ENCODE measurements at places on chromosomes 11 and 22.

DNA sequence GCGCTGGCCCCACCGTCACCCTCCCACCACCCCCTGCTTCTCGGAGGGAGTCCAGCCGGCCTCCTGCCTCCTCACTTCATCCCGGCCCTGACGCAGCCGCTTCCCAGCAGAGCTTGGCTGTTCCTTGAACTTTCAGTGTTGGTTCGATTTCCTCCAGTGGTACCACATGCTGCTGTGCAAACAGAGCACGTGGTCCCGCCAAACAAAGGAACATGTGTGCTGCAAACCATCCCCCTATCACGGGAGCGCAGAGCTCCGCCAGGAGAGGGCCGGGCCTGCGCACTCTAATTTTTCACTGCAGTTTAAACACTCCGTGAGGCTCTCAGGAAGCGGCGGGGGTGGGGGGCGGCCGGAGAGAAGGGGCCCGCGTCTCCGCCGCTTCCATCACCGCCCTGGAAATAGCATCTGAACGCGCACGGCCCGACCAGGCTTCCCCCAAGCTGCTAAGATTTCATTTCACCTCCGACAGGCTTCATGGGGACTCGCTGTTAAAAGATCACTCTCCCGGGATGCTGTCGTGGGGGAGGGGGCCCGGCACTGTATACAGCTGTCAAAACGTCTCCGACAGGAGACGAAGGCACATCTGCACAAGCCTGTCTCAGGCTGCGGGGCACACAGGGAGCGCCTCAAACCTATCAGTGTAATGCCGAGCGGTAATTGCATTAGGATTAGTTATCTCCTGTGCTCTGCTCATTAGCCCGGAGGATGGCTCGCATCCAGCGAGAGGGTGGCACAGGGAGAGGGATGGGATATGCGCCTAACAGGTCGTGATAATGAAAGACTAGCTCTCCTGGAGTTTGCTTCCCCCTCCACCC is 269.9 kb upstream of the SORL1-AS1 start:
- no peak for DNase-seq

DNA sequence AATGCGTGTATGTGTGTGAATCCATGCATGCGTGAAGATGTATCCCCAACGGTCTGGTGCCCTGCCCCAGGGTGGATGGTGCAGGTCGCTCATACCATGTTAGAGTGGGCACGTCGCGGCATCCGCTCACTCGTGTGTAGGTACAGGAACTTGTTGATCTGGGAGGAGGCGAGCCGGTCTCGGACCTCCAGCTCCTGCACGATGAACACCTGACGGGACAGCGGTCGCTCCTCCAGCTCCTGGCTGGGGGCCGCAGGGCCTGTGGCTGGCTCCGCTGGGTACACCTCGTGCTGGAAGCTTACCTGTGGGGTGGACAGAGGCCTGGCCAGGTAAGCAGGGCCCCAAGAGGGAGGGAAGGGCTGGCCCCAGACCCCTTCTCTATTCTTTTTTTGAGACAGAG is 18.5 kb downstream of the ATG2A start:
- no peak for DNase-seq

- DNase-seq, result no peak
Observed at GRCh38 chr11:32225571-32226285, 134.9 kb downstream of the RCN1 start.

DNA sequence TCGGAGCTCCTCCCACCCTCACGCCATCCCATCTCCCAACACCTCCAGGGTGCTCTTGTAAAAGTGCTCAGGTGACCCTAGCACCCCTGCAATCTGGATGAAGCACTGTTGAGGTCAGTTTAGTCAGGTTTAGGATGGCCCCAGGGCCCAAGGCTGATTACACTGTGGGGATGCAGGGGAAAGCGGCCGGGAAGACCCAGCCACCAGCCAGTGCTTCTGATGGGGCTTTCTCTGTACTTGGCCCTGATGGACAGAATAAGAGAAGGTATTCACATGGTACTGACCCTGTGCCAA is 28.7 kb downstream of the TPBGL start:
- no peak for DNase-seq

DNA sequence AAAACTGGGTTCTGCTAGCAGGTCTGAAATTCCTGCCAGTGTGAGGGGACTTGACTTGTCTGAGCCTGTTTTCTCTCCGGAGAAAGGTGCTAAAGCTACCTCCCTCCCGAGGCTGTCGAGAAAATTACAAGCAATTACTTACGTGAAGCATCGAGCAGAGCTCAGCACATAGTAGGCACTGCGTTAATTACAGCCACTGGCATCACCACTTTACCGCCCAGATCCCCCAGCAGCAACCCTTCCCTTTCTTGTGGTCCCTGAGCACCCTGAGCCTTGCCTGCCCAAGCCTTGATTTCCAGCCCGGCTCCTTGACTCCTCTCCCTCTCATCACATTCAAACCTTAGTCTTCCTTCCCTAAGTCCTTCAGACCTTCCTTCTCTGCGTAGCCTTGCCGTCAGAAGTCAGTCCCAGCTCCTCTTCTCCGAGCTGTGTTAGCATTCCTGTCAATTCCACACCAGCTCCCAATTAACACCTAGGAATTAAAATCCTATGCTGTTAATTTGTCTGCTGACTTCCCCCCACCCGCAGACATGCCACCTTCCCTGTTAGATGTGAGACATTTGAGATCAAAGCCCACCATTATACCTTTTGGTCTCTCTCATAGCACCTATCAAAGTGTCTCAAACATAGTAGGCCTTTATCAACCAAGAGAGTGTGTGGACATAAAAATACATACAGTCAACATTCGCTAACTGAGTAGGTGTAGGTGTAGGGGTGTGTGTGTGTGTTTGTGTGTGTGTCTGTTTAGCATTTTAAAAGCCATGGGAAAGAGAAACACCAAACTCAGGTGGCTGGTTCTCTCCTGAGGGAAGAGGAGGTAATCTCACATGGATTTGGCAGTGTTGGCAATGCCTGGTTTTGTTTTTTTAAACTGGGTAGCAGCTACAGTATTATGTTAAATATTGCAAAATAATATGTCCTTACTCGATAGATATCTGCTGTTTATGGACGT is 2.8 kb upstream of the KCNJ5 start:
- DNase-seq, result no peak

DNA sequence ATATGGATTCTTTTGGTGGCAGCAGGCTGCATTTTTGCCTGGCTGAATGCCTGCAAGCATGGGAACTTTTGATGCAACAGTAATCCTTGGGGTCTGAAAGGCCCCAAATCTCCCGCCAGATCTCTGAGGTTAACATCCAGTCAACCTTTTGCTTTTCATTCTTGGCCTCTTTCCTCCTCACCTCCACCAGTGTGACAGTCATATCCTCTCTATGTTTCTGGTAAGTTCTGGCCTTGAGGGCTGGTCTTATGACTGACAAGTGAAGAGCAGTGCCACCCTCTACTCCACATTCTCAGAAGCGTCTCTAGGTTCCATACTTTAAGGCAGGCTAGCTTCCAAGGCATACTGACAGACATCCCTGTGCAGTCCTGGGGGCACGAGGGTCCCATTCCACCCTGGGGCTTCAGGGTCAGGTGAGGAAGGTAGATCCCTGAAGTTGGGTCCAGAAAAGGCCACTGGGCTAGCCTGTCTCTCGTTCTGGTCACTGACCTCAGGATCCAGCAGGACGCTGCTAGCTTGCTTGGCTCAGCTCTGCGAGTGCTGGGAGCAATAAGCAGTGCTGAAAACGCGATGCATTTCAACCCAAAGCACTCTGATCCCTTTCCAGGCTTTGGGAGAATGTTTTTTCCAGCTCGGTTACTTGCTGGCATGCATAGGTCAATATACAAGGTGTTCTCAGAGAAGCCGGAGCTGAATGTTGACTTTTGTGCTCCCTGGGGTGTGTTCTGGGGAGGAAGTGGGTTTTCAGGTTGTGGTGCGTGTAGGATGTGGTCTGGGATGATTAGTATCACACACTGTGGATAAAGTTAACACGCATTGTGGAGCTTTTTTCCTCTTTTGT is 75.2 kb downstream of the PTPRJ start:
- peak; percentile 93 for DNase-seq

- DNase-seq, result no peak
Observed at GRCh38 chr11:107996006-107996776, 12.5 kb upstream of the CUL5 start.

GRCh38 chr11:8610532-8611116 is 16.6 kb upstream of the STK33 start:
- peak; percentile 10 for DNase-seq

GRCh38 chr11:17165247-17165890 is 42.4 kb downstream of the PIK3C2A start:
- DNase-seq, result no peak

- DNase-seq, result no peak
Observed at GRCh38 chr11:35632301-35632700, 14.0 kb downstream of the FJX1 start.

DNA sequence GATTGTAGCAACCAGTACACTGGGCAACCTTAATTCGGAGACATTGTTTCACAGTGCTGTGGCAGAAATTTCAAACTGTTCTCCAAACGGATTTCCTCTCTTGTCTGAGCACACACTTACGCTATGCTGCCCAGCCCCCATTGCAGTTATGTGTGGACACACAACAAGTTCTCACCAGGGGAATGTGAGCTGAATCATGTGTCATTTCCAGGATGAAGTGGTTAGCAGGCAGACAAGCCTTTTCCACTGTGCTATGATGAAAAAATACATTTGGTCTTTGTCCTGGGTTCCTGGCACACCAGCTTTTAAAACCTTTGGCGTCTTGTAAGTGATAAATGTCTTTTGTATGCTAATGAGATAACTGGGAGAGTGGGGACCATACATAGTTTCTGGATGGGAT is 46.9 kb upstream of the SYT9 start:
- DNase-seq, result no peak

DNA sequence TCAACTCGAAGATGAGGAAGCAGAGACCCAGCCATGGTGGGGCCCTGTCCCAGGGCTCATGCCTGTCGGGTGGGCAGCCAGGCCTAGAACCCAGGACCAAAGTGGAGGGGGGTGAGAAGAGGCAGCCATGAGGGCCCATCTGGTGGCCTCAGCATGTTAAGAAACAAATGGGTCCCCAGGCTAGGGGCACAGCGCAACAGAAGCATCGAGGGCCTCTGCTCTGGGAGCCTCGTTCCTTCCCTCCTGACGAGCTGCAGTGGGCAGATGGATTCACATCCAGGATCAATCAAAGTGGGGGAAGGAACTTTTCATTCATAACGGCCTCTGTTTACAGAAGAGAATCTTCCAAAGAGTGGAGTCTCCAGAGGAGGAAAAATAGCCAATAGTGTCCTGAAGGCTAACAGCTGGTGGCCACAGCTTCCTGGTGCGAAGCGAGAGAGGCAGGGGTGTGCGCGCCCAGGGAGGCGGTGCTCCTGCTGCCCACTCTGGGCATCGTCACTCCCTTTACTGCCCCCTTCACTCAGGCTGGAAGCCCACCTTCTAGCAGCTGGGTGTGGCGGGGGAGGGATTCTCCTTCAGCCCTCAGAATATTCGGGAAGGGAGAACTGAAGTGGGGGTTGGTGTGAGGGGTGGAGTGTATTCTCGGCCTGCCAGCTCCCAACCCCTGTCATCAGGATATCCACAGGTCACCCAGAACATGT is 4.3 kb downstream of the CBX7 start:
- DNase-seq, result no peak

DNA sequence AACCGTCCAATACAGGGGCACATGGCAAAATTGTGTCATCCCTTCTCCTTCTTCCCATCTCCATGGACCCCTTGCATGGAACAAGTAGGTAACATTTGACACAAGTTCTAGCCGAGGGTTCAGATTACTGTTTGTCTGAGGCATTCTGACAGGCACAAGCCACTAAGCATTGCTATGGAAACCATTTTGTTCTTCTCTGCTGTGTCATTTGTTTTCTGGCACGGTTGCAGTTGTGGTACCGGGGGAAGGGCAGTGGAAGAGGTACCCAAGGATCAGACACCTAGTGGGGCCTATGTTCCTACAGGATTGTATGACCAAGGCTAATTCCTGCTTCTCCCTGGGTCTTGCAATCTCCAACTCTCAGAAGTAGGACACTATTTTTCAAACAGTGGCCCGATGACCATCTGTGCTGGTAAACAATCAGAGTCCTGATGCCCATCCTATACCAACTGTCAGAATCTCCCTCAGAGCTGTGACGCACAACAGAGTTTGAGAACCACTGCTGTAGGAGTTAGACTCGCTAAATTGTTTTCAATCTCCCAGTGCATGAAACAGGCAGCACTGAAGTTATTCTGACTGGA is 69.3 kb downstream of the KCNC1 start:
- no peak for DNase-seq

DNA sequence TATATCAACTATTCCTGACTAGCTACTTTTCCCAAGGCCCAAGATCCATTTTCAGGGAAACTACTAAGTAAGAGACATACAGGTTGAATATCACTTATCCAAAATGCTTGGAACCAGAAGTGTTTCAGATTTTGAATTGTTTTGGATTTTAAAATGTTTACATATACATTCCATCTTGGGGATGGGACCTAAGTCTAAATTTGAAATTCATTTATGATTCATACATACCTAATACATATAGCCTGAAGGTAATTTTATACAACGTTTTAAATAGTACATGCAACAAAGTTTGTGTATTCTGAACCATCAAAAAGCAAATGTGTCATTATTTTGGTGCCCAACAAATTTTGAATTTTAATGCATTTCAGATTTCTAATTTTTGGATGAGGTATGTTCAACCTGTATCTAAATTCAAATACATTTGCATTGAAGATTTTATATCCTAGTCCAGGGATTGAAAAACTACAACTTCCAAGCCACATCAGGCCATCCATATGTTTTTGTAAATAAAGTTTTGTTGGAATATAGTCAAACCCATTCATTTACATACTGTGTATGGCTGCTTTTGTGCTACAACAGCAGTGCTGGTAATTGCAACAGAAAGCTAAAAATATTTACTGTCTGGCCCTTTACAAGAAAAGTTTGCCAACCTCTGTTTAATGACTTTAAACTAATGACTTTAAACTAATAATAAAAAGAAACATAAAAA is 73.3 kb downstream of the CWF19L2 start:
- no peak for DNase-seq

- DNase-seq, result no peak
Observed at GRCh38 chr11:91835051-91835560, 389.5 kb upstream of the FAT3 start.

- no peak for DNase-seq
Observed at GRCh38 chr22:32018056-32018455, 25.0 kb upstream of the SLC5A1 start.

GRCh38 chr11:44559207-44559939 is 6.1 kb upstream of the CD82 start:
- peak; percentile 72 for DNase-seq

- no peak for DNase-seq
Observed at GRCh38 chr22:47850644-47851151, 1088.2 kb downstream of the TBC1D22A start.

DNA sequence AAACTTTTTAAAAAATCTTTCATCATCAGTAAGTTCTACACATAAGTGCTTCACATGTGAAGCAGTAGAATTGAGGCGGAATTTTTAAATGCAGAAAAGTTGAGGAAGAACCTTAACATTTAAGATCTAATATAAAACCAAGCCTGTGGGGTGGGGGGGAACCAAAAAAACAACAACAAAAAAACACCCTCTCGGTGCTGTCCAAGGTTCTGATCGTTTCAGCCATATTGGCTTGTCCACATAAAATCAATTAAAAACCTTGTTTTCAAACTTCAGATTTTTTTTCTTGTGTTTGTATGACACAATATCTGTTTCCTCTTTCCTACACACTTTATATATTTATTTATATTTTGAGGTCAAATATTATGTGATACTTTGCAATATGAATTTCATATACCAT is 130.0 kb downstream of the WNT7B start:
- DNase-seq, result no peak

All from activated CD4-positive, alpha-beta T cell treated with anti-CD3 and anti-CD28 coated beads, Interleukin-2, amount 50 U/mL, for 16 hours (primary cell).